ENCODE measurements at places on chromosomes 16 and 17.

DNA sequence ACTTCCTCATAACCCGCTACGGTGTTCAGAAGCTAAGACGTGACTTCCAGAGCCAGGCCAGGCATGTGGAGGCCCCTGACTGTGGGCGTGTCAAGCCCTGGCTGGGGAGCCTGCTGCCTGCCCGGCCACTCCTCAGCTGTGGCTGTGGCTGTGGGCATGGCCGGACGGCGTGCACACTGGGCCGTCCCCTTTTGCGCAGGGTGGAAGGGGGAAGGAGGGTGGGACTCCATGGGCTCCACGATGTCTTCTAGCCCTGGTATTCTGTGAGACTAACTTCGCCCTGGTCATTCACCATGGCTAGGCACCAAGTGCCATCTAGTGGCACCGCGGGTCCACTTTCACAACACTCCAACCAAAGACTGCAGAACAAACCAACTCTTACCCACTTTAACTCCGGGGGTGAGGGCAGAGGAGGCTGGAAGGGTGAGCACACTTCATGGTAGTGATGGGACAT is 67.9 kb downstream of the N4BP1 start:
- DNase-seq = no peak

DNA sequence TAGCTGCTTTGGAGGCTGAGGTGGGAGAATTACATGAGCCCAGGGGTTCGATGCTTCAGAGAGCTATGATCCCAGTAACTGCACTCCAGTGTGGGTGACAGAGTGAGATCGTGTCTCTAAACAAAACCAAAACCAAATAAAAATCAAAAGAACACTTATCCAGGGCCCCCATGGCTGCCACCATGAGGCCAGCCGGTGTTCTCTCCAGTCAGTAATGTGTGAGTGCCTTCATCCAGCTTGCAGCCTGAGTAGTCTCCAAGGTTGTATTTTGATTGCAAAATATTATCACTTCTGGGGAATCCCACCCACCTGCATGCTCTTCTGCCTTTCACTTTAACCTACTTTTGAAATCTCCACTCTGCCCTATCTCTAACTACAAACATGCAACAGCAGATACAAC is 221.0 kb upstream of the WSB1 start:
- no peak for DNase-seq

DNA sequence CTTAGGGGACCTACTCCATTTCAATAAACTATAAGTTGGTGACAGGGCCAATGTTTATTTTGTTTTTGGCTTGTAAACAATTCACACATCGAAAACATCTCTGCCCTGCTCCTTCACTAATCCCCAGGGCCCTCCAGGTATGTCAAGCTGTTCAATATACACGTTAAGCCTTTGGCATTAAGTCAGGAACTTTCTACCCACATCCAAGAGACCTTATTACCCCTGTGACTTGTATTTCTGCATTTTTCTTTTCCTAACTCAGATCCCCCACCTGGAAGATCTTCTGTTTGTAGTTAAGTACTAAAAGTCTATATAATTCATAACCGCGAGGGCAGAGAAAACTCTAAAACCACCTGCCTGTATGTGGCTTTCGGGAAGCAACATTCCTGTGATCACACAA is 106.8 kb upstream of the AXIN2 start:
- no peak for DNase-seq

GRCh38 chr16:48576927-48577326 is 33.1 kb downstream of the N4BP1 start:
- DNase-seq = no peak

GRCh38 chr16:81511371-81511770 is 66.8 kb downstream of the CMIP start:
- DNase-seq = no peak

GRCh38 chr16:28204204-28204603 is 7.6 kb downstream of the XPO6 start:
- DNase-seq = no peak

DNA sequence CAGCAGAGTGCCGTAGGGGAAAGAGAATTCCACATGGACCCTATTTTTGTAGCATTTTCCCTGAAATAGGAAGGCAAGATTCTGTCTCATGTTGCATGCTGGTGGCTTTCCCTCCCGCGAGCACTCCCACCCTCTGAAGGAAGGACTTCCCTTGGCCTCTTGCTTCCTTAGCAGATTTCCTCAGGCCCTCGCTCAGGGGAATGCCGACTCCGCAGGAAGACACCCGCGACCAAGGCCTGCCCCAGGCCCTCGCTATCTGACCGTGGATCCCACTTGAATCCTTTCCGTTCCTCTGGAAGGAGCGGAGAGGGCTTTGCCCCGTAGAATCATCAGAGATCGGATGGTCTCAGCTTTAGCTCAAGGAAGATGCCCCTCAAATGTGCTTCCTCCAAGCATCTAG is 179.4 kb upstream of the FOXF1 start:
- DNase-seq = no peak

- no peak for DNase-seq
Observed at GRCh38 chr16:87218281-87219055, 98.7 kb downstream of the C16orf95 start.

DNA sequence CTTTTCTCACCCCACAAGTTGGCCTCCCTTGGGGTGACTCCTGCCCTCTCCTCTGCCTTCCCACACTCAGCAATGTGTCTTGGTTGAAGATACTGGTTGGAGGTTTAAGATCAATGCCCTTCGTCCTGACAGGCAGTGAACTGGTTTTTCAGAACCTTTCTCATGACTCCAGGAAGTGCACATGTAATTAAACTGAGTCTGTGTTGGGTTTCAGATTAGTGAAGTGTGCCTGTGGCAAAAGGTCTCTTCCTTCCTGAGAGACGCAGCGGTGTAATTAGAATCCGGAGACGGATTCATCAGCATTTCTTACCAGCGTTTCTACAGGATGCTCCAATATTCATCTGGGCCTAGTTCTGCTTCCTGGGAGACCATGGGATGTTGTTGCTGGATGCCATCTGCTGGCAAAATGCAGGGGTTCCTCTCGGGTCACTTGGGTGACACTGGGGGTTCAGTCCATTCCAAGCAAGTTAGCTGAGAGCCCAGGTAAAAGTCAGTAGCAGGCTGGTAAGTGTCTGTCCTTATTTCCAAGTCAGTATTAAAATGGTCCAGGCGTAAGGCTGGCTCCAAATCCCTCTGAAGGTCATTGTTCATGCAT is 233.3 kb downstream of the XYLT1 start:
- no peak for DNase-seq

GRCh38 chr17:81322271-81323082 is 27.4 kb upstream of the SLC38A10 start:
- no peak for DNase-seq

DNA sequence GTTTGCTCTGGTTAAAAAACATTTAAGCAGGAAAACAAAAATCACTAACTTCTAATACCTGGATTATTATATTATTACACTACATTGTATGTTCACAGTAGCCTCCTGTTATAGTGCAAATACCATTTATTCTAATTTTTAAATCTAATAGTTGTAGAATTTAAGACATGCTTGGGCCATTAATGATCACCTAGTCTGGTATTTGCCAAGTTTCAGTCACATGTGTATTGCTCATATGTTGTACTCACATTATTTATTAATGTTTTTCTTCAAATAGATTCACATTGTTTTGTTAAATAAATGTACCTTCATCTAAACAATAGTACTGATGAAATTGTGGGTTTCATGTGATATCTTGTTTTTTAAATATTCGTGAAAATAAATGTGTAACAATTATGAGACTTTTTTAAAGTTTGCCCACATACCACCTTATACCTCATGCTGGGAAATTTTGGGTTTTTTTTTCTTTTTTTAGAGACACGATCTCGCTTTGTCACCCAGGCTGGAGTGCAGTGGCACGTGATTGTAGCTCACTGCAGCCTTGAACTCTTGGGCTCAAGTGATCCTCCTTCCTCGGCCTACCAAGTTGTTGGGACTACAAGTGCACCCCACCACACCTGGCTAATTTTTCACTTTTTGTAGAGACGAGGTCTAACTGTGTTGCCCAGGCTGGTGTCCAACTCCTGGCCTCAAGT is 5.9 kb downstream of the ZNF771 start:
- no peak for DNase-seq

GRCh38 chr17:28716740-28717577 is 709 bp downstream of the RAB34 start:
- no peak for DNase-seq

GRCh38 chr16:77386831-77387814 is 47.7 kb downstream of the ADAMTS18 start:
- DNase-seq = no peak

- no peak for DNase-seq
Observed at GRCh38 chr16:87008664-87009063, 308.5 kb downstream of the C16orf95 start.

GRCh38 chr17:40349895-40350688 is 14.4 kb downstream of the GJD3 start:
- no peak for DNase-seq

DNA sequence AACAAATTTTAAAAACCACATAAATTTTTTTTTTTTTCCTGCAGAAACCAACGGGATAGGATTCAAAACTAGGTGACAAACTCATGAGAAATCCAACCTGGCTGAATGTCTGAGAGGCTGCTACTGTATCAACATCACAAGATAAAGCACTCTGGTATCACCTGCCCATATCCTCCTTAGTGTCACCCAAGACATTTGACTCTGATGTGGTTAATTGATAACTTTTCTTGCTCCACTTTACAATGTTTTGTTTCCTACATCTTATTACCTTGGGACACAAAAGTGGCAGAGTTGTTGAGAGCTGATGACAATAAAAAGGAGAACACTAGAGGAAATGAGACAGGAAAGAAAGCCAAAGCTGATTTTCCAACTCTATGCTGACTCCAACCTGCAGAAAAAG is 4.0 kb upstream of the FBXL20 start:
- no peak for DNase-seq

GRCh38 chr16:75911896-75912295 is 185.6 kb upstream of the CPHXL start:
- no peak for DNase-seq

- no peak for DNase-seq
Observed at GRCh38 chr17:9918804-9919352, 13.8 kb upstream of the RCVRN start.

DNA sequence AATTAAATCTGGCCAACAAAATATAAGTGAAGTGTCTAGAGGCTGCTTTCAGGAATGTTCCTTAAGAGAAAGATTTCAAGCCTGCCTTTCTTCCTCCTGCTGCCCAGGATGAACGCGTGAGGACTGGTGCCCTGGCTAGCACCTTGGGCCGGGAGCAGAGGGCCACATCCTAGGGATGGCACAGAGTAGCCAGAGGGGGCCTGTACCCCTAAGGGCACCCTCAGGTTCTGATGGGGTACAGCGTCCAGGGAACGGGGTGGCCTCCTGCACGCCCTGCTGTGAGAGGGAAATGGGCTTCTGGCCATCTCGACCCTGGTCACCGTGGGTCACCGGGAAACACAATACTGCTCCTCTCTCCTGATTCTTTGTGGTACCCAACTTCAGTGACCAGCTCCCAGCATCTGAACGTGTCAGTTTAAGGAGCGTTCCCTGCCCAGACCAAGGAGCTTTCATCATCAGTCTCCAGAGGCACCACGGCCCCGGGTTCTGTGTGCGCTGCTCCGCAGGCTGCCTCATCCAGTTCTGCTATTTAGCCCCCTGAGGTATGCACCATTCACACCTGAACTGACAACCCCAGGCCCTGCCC is 40.3 kb downstream of the MAP1LC3B start:
- no peak for DNase-seq

GRCh38 chr16:84315422-84315821 is 20.7 kb downstream of the WFDC1 start:
- no peak for DNase-seq

DNA sequence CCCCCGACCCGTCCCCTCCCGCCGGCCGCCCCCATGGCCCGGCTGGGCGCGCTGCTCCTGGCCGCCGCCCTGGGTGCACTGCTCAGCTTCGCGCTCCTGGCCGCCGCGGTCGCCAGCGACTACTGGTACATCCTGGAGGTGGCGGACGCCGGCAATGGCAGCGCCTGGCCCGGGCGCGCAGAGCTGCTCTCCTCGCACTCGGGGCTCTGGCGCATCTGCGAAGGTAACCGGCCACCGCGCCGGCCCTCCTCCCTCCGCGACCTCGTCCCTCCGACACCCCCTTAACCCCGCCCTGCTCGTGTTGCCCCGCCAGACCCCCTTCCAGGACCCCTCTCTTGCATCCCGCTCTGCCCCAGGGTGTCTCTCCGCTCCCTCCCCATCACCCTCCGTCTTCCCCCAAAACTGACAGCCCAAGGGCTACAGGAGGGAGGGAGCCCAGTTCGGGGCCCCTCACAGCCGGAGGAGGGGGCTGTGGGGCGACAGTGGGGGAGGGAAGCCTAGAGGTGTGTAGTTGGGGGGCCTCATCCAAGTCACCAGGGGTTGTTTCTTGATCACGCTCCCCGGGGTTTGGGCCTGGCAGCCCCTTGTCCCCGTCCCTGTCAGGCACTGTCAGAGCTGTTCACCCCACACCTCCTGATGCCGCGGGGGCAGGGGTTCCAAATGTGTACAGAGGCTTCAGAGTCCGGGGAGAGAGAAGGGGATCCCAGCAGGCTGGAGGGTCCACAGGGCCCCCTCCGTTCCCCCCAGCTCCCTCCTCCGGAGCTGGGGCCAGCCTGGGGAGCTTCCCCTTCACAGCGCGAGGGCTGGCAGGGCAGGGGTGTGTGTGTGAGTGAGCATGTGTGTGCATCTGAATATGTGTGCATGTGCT is 794 bp downstream of the TMEM235 start:
- DNase-seq = no peak

- DNase-seq = no peak
Observed at GRCh38 chr17:79911430-79912399, 72.5 kb upstream of the CBX4 start.

GRCh38 chr17:76510831-76511244 is 9.6 kb upstream of the RHBDF2 start:
- DNase-seq = no peak

DNA sequence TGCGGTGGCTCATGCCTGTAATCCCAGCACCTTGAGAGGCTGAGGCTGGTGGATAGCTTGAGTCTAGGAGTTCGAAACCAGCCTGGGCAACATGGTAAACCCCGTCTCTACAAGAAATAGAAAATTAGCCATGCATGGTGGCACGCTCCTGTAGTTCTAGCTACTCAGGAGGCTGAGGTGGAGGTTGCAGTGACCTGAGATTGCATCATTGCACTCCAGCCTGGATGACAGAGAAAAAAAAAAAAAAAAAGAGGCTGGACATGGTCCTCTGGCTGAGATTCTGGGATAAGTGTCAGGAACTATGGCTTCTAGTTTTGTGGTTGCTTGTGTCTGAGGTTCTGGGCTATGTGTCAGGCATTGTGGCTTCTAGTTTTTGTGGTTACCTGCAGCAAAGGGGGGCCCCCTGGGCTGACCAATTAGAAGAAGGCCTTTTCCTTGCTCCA is 7.0 kb downstream of the KSR1 start:
- DNase-seq = no peak

Measured in stimulated activated CD8-positive, alpha-beta memory T cell treated with anti-CD3 and anti-CD28 coated beads, Interleukin-4, amount 100 ng/mL, for 1 hour (primary cell).